ENCODE measurements at places on chromosomes 7 and 10.

DNA sequence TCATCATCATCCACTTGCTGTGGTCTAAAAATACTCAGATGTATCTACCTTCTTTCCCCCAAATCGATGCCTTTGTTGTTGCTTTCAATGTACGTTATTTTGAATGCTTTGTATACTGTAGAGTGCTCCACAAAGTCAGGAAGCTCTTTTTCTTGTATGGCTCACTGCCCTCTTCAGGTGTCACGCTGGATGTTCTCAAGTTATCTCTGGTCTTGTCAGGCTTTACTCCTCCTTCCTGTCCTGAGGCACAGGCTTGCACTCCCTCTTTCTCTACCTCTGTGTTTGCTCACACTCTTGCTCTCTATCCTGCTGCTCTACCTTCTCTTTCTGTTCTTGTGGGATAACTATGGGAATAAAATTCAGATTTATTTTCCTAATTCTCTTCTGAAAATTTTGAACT lies 381.3 kb downstream of the NRG3 start:
- DNase-seq, result no peak

DNA sequence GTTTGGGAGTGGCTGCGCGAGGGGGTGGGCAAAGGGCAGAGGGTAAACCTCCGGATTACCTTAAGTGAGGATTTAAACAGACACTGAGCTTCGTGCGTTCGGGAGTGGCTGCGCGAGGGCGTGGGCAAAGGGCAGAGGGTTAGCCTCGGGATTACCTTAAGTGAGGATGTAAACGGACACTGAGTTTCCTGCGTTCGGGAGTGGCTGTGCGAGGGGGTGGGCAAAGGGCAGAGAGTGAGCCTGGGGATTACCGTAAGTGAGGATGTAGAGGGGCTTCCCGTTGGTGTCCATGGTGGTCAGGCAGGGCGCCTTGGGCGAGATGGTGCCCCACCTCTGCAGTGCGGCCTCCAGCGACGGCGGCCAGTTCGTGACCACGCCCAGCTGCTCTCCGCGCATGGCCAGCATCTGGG lies 275.8 kb downstream of the DIP2C start:
- no peak for DNase-seq

DNA sequence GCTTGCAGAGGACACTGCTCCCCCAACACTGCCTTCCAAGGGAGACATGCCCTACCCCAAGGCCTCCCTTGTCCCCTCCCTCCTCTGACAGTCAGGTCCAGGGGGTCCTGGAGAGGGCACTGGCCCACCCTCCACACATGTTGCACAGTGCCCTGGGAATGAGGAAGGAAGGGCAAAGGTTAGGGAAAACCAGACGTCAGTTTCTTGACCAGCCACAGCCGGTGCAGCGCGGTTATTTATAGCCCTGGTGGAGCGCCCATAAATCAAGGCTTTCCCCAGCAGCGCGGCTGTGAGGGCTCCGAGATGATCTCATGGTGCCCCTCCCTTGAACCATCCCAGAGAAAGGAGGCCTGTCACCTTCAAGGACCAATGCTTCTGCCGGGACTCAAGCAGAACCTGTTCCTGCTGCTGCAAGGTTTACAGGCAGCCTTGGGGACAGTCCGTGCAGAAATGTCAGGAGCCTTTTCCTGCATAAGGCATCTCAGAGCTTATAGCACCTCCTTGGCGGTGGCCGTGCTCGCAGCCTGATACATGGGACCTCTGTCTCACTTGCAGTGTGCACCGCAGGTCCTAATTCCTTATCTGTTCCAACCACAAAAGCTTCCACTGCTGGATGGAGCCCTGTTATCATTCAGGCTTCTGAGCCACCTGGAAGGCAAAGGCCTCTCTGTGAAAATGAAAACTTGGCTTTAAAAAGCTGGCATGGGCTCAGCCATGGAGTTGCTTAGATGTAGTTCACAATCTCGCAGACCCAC lies 127.3 kb downstream of the LHPP start:
- DNase-seq, result no peak

GRCh38 chr10:121611393-121612159 lies 13.3 kb upstream of the FGFR2 start:
- DNase-seq, result no peak

DNA sequence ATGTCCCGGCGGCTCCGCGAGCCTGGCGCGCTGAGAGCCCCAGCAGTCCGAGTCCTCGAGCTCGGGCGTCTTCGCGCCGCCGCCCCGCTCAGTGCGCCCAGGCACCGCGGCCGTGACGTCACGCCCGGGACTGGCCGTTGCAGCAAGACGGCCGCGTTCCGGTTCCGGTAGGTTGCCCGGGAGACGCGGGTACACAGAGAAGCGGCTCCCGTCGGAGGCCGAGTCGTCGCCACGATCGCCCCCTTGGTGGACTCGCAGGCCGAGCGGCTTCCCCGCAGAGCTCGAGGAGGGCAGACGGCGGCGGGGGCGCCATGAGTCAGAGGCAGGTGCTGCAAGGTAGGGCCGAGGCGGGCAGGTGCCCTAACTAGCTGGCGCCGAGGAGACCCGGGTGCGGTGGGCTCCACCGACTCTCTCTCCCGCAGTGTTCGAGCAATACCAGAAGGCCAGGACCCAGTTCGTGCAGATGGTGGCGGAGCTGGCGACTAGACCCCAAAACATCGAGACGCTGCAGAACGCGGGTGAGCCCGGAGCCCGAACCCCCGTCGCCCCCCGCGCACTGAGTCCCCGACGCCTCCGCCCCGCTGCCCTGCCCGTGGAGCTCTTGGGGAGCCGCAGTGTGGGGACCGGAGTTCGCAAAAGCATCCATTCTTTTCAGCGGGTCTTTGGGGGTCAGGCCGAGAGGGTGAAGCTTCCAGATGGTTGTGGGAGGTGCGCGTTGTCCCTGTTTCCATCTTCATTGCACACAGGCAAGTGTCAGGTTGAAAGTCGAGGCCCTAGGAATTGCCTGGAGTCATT lies at the start of gene SPAG6:
TSS of gene SPAG6 (plus strand) at position 196 of the 795 bp plus-strand sequence. CDS start at position 312, 116 bp downstream.
- no peak for DNase-seq

DNA sequence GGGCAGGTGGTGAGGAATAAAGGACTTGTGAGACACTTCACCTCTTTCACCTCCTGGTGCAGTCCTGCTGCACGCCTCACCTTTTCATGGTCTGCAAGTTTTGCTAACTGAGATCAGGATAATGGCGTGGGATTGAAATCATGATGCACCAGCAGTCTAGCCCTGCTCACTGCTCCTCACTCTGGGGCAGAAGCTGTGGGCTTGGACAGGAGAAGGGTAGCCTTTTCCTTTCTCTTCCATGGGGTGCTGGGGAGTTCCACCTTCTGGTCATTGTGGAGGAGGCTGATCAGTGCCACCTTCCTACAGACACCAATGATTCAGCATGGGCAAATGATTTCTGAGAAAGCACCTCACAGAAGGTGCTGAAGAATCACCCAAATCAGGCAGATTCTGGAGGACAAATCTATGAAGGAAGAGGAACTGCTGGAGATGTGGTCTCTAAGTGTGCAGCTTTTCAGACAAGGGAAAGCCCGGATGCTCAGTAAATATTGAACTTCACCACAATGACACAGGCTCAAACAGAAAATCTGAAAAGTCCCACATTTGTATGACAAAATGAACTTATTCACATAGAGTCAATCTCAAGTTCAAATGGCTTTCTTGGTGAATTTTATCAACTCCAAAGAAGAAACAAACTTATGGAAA lies 19.7 kb downstream of the MBL2 start:
- no peak for DNase-seq

DNA sequence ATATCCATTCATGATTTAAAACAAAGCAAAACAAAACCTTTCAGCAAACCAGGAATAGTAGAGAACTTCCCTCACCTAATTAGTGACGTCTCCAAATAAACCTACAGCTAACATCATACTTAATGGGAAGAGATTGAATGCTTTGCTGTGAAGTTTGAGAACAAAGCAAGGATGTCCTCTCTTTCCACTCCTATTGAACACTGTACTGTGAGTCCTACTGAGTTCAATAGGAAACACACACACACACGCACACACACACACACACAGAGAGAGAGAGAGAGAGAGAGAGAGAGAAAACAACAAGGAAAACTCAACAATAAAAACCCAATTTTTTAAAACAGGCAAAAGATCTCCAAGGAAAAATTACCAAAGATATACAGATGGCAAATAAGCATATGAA lies 32.3 kb downstream of the PODXL start:
- DNase-seq, result no peak

- DNase-seq, result peak; percentile 73
Measured at GRCh38 chr10:74056050-74056818, 58.3 kb downstream of the VCL start.

DNA sequence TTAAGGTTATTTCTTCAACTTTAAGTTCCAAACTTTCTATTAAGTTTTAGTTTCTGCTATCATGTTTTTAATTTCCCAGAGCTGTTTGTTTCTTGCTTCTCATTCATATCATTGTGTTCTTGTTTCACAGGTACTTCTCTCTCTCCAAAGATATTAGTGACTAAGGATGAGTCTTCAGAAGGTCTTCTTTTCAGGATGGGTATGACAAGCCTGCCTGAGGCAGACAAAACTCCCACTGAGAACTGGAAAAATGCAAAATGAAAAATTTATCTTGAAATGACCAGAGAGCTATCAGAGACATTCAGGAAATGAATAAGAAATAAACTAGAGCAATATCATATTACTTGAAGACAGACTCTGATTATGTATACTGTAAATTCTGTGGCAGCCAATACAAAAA lies 110.8 kb upstream of the EGFR start:
- no peak for DNase-seq

- DNase-seq, result no peak
Measured at GRCh38 chr10:80526742-80527141, 11.0 kb upstream of the SH2D4B start.

DNA sequence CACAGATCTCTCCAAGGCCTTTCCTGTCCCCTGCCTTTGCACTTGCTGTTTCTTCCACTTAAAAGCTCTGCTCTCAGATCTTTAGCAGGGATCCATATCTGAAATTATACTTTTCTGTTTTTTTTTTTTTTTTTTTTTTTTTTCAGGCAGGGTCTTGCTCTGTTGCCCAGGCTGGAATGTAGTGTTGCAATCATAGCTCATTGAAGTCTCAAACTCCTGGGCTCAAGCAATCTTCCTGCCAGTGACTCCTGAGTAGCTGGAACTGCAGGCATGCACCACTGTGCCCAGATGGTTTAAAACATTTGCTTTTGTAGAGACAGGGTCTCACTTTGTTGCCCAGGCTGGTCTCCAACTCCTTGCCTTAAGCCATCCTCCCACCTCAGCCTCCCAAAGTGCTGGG lies 5.0 kb upstream of the TSPAN15 start:
- DNase-seq, result no peak

All from HS-5 (cell line).